ENCODE measurements at places on chromosomes 16 and 17. TPM values are rescaled to one million over a fixed set of nuclear protein-coding genes. Genes with fewer than 3 reads are reported as not detected.

DNA sequence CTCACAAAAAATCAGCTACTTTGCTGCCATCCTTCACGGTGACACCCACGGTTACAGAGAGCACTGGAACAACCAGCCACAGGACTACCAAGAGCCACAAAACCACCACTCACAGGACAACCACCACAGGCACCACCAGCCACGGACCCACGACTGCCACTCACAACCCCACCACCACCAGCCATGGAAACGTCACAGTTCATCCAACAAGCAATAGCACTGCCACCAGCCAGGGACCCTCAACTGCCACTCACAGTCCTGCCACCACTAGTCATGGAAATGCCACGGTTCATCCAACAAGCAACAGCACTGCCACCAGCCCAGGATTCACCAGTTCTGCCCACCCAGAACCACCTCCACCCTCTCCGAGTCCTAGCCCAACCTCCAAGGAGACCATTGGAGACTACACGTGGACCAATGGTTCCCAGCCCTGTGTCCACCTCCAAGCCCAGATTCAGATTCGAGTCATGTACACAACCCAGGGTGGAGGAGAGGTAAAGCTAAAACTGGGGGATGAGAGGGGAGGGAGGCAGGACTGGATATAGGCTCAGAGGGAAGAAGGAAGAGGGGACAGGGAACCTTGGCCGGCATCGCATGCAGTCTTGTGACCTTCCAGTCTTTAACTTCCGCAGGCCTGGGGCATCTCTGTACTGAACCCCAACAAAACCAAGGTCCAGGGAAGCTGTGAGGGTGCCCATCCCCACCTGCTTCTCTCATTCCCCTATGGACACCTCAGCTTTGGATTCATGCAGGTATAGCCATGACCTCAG lies 581 bp downstream of the CD68 start:
- no peaks in the 10 kb centered on the region for H3K27me3 ChIP-seq
- peak overlapping the region; percentile 96 for H3K27ac ChIP-seq
- H3K4me3 ChIP-seq = peak overlapping the region; percentile 48
- DNase-seq = no peak

GRCh38 chr16:59047114-59047513 lies 313.0 kb upstream of the GOT2 start:
- DNase-seq = no peak
- no peaks in the 10 kb centered on the region for H3K36me3 ChIP-seq
- no peak overlapping the region for H3K27ac ChIP-seq
- no peaks in the 10 kb centered on the region for H3K4me1 ChIP-seq
- H3K4me3 ChIP-seq = no peak overlapping the region

CCL16 gene
- not detected for polyA plus RNA-seq

DNA sequence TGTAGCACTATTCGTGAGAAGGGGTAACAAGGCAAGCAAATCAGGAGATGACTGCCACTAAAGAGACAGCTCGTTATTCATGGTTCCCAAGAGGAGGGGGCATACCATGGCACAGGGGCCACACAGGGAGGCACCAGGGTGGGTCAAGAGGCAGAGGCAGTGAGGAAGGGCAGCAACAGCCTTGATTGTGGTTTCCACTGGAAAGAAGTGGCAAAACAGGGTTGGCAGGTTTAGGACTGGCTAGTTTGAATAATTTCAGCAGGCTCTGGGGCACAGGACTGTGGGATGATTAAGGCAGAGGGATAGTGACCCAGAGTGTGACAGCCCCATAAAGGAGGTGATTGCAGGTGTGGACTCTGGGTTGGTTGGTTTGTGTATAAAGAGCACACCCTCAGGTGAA lies 188.9 kb downstream of the CBLN1 start:
- DNase-seq = no peak
- no peaks in the 10 kb centered on the region for H3K27me3 ChIP-seq
- H3K4me1 ChIP-seq = no peaks in the 10 kb centered on the region
- H3K36me3 ChIP-seq = no peaks in the 10 kb centered on the region
- no peak overlapping the region for H3K27ac ChIP-seq
- no peak overlapping the region for H3K4me3 ChIP-seq

DNA sequence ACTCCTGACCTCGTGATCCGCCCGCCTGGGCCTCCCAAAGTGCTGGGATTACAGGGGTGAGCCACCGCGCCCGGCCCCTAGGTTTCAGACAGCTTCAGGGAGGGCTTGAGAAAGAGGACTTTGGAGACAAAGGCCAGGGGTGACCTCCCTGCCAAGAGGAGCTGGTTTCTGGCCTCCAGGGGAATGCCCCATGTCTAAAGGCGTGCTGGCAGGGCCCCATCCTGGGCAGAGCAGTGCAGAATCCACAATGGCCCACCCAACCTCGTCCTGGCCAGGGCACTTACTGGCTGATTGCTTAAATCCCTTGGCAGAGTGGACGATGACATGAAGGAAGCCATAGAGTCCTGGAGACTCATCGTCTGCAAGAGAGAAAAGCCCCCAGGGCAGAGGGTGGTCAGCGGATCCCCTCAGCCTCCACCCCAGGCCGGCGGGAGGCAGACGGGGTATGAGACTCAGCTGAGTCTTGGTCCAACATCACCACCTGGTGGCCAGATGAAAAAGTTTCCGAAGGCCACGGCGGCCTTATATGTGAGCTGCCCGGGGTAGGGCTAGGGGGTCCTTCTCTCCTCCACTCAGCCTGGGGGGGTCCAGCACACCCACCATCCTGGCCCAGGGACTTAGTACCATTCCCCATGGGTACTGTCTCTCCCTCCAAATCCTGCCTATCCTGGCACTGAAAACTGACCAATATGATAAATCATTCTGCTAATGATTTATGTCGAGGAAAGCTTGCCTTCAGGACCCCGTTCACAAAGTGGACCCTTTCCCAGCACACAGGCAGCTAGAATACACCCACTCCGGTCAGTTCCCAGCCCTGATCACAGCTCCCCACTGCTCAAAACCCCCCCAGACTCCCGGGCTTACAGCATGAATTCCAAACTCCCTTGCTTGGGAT lies 59.1 kb downstream of the TIMM22 start:
- no peaks in the 10 kb centered on the region for H3K4me1 ChIP-seq
- no peaks in the 10 kb centered on the region for H3K27me3 ChIP-seq
- H3K27ac ChIP-seq = no peak overlapping the region
- DNase-seq = peak; percentile 69

GRCh38 chr17:39787743-39788484 lies 50.2 kb downstream of the GRB7 start:
- H3K36me3 ChIP-seq = no peaks in the 10 kb centered on the region
- no peaks in the 10 kb centered on the region for H3K4me1 ChIP-seq
- no peak overlapping the region for H3K27ac ChIP-seq
- no peak for DNase-seq
- H3K4me3 ChIP-seq = no peak overlapping the region

GRCh38 chr17:16086957-16087356 lies 87.3 kb downstream of the TTC19 start:
- peaks cover 39% of the 10 kb centered on the region for H3K36me3 ChIP-seq
- peaks cover 19% of the 10 kb centered on the region for H3K4me1 ChIP-seq

- peaks cover 25% of the 10 kb centered on the region for H3K4me1 ChIP-seq
- H3K27me3 ChIP-seq = no peaks in the 10 kb centered on the region
- no peaks in the 10 kb centered on the region for H3K36me3 ChIP-seq
- H3K27ac ChIP-seq = no peak overlapping the region
Measured at GRCh38 chr17:35804658-35805192, 4.6 kb upstream of the TAF15 start.

GRCh38 chr16:19735074-19735867 lies 17.2 kb downstream of the IQCK start:
- no peaks in the 10 kb centered on the region for H3K4me1 ChIP-seq
- no peaks in the 10 kb centered on the region for H3K27me3 ChIP-seq
- no peaks in the 10 kb centered on the region for H3K36me3 ChIP-seq
- DNase-seq = no peak

DRC7 gene
- polyA plus RNA-seq = not detected

GRCh38 chr17:56111706-56112485 lies 41.4 kb upstream of the ANKFN1 start:
- H3K27ac ChIP-seq = no peak overlapping the region
- no peaks in the 10 kb centered on the region for H3K36me3 ChIP-seq
- peak; percentile 82 for DNase-seq
- H3K4me1 ChIP-seq = peaks cover 10% of the 10 kb centered on the region
- peaks cover 27% of the 10 kb centered on the region for H3K27me3 ChIP-seq
- H3K4me3 ChIP-seq = no peak overlapping the region

All from GM23248 (cell line).